ENCODE measurements at places on chromosomes 12 and 14.
A peak's percentile ranks its signal among the peaks of the same experiment; 100 is the strongest.

DNA sequence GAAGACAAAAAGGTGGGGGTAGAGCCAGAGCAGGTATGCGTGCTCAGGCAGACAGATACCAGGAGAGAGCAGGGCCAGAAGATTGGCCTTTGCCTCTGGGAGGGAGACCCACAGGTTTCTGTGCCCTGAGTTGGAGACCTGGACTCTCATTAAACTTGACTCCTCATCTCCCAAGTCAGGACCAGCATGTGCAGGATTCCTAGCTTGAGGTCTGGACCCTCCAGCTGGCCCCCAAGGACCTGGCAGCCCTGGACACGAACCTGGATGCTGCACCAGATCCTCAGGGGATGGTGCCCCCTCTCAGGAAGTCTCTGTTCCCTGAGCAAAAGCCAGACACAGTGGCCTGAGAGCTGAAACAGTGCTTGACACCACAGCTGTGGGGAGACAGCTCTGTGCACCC lies 10.5 kb upstream of the KRT73 start:
- DNase-seq, result no peak

DNA sequence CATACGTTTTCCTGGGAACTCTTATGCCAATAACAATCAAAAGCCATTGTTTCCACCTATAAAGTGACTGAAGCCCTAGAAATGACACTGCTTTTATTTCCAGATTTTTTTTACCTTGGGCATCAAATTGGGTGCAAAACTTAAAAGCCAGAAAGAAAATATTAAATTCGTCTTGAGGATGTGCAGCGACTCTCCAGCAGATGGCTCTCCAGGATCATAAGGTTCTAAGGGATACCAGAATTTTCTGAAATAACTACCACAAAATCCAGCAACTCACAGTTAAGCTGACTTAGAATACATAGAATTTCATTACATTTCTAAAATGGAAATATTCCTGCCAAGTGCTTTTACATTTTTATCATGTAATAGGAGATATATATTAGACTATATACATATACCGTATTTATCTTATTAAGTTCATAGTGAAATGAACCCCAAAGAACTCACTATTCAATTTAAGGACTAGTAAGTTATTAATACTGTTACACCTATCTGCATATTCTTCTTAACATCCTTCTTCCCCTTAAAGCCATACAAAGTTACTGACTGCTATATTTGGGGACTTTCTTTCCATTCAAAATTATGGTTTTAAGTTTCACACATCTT lies 44.0 kb downstream of the ARMH4 start:
- DNase-seq, result peak; percentile 11

- no peak for DNase-seq
These were observed 8.7 kb downstream of the RHOJ start for GRCh38 chr14:63212776-63213500.

DNA sequence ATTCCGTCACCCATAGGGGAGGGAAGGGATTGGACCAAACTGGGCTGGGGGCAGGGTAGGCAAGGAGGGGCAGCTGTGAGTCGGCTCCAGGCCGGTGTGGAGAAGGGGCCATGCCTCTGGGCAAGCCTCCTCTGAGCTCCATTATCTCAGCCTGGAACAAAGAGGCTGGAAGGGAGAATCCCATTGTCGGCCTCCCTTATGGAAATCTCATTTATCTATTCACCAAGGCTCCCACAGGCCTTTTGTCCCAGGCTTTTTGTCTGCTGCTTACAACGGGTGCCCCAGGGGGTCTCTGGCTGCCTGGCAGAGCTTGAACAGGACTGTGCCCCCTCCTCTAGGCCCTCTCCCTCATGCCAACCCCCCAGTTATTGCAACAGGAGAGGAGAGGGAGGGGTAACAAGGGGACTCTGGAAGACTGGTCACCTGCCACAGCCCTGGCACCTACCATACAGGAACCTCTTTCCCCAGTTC lies 19.5 kb downstream of the FIGNL2 start:
- peak; percentile 86 for DNase-seq

DNA sequence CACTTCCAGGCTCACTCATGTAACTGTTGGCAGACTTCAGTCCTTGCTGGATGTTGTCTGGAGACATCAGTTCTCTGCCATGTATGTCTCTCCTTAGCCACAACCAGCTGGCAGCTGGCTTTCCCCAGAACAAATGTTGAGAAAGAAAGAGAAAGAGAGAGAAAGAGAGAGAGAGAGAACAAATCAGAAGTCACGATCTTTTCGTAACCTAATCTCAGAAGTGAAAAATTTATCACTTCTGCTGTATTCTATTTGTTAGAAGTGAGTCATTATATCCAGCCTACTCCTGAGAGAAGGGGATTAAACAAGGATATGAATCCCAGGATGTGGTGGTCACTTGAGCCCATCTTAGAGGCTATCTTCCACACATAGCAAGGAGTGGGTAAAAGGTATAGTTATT lies 101.2 kb downstream of the BTG1 start:
- DNase-seq, result no peak

DNA sequence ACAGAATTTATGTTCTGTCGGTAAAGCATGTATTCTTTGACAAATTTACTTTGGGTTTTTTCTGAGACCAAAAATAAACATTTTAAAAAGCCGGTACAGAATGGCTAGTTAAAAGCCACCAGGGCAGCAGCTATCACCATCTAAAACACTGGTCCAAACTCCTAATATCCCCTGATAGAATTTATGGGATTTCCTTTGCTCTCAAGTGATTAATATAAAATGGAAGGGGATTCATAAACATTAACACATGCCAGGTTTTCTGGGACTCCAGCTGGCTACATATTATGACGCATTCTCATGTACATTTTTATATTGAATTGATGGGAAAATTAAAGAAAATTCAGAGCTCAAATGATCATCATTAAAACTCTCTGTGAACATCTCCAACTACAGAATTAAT lies 640.8 kb downstream of the C12orf50 start:
- DNase-seq, result no peak

- DNase-seq, result no peak
These were observed 170.9 kb downstream of the SLC6A15 start for GRCh38 chr12:84741692-84742091.

GRCh38 chr14:54310151-54310850 lies 86.5 kb upstream of the CDKN3 start:
- DNase-seq, result no peak

DNA sequence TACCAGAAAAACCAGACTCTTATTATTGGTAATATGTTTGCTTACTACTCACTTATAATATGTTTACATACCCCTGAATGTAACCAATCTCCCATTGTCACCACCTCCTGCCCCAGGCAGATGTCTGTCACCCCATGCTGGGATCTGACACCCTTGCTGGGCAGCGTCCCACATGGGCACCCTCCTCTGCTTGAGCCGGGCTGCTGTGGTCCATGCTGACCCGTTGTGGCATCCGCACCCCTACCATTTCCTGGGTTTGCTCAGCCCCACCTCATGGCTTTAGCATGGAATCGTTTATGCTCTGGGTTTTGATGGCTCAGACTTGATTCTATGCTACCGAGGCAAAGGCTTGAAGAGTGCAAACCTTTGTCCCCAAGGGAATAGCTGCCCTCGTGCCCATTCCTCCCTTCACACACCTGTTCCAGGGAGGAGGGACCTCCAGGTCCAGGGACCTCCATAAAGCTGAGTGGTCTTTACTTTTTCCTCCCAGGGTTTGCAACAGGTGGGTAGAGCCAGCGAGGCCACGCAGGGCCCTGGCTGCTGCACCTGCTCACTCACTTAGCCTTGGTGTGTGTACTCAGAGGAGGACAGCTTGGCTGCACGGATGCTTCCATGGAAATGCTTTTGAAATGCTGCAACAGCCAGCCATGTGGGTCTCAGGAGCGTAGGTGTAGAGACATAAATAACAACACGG lies 68.7 kb downstream of the PRMT8 start:
- peak; percentile 97 for DNase-seq

DNA sequence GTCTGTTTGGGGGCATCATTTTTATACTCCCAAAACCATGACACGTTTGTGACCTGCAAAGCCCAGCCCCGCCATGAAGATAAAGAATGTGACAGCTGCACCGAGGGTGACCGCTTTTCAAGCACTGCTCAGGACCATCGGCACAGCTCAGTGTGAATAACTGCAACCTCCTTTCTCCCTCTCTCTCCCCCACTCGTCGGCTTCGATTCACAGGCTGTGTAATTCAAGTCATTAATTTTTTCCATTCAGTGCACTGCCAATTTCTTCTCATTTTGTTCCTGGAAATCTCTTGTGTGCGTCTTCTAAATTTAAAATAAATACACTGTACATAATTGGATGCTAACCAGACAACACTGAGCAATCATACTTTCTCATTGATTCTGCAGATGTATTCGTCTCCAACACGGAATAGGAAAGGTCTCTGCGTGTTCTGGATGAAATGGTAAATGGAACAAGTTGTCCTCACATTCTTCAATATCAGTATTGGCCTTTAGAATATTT lies 260.8 kb downstream of the TTC8 start:
- DNase-seq, result no peak

- DNase-seq, result no peak
These were observed 29.0 kb downstream of the PPFIBP1 start for GRCh38 chr12:27552886-27553560.

DNA sequence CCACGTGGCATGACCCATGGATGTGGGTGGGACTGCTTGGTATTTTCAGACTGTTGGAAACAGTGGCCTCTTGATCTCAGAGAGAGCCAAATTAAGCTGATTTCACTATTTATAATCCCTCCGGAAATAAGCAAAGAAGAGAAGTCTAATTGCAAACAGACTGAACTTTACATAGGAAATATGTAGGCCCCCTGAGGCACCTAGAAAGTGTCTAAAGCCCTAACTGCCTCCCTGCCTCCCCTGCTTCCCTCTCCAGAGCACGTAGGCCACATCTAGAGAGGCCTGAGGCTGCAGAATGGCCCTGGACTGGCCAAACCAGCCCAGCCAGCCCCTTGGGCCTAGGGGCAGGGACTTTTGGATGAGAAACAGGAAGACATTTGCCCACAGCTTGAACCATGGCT lies 123.8 kb downstream of the ZFP36L1 start:
- no peak for DNase-seq

- DNase-seq, result no peak
These were observed at the start of gene CEBPE for GRCh38 chr14:23118506-23119362. TSS of gene CEBPE (minus strand) at chr14:23119255. CDS start at chr14:23119091, 164 bp downstream.

DNA sequence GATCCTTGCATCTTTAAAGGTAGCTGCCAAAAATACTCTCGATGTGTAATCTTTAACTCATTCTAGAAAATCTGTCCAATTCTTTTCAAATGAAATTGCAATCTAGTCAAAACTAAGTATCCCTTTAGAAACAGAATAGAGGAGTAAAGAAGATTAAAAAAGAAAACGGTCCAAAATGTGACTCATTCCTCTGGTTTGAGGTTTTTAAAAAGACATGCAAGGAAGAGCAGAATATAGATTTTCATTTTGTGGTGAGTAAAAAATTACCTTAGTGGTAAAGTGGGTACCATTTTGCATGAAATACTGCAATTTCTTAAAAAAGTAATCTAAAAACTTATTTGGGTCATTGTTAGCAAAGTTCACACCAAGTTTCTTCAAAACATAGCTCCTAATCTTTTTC lies 108.4 kb downstream of the BRMS1L start:
- DNase-seq, result no peak

- no peak for DNase-seq
These were observed 95.5 kb downstream of the ARF6 start for GRCh38 chr14:49988080-49988990.

- DNase-seq, result no peak
These were observed 78.5 kb upstream of the CSRP2 start for GRCh38 chr12:76957301-76957700.

- DNase-seq, result no peak
These were observed 82.7 kb downstream of the PPP2R5C start for GRCh38 chr14:101844219-101844618.

GRCh38 chr12:67991158-67991557 lies 1.9 kb downstream of the IFNG-AS1 start:
- no peak for DNase-seq

DNA sequence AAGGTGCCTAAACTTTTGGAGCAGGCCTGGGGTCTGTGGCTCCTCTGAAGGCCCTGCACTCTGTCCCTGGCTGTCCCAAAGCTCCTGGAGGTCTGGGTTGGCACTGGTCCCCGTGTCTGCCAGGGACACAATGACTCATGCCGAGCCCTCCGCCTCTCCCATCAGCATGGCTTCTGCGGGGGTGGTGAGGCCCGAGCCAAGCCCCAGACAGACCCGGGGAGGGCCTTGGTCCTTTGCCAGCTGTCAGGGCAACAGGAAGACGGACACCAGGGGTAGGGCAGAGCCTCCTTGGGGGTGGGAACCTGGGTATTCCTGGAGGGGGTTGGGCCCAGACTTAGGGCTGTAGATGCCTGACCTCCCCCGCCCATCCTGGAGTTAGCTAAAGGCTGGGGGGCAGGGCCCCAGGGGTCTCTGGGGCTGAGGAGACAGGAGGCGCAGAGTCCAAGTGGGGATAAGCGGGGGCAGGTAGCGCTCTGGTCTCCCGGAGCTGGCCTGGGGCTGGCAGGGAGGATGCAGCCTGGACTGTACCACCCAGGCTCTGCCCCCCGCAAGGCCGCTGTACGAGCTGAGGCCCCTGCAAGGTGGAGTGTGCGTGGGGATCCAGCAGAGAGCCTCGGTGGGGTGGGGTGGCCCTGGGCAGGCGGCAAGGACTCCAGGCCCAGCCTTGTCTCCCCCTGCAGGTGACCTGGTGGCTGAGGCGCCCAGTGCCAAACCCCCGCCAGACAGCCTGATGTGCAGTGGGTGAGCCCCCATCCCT lies 16.4 kb upstream of the PUS1 start:
- no peak for DNase-seq

All from NCI-H146 (cell line).